Glomerular endothelial cell (primary cell): ENCODE measurements at places on chromosomes 2 and 18.
A peak's percentile ranks its signal among the peaks of the same experiment; 100 is the strongest.

DNA sequence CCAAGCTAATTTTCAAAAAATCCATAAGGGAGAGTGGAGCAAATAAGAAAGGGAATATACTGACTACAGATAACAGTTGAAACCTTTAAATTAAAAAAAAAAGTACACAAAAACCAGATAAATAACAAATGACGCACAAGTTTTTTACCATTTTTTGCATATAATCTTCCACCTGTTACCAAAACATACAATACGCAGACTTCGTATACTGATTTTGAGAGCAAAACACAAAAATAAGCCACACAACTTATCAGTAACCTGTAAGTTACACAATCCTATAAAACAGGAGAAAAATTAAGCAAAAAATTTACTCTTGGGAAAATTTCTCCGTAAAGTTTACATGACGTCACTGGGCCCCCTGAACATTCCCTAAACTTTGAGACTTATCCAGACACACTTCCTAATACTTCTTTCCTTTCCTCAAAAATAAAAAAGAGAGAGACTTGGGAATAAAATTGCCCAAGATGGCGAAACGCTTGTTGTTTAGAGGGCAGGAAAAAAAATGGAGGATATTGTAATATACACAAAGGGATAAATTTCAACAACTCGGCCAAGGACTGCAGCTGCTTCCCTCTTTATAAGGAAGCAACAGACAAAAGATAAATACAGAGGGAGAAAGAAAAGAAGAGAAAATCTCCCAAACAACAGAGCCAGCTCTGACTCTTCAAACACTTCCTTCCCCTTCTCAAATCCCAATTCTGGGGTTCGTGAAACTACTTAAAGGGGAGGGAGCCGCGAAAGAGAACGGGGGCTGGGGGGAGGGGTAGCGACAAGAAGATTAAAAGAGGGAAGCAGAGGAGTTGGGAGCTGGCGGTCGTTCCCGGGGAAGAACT is 1.6 kb downstream of the BAZ2B start:
- peak; percentile 57 for DNase-seq

DNA sequence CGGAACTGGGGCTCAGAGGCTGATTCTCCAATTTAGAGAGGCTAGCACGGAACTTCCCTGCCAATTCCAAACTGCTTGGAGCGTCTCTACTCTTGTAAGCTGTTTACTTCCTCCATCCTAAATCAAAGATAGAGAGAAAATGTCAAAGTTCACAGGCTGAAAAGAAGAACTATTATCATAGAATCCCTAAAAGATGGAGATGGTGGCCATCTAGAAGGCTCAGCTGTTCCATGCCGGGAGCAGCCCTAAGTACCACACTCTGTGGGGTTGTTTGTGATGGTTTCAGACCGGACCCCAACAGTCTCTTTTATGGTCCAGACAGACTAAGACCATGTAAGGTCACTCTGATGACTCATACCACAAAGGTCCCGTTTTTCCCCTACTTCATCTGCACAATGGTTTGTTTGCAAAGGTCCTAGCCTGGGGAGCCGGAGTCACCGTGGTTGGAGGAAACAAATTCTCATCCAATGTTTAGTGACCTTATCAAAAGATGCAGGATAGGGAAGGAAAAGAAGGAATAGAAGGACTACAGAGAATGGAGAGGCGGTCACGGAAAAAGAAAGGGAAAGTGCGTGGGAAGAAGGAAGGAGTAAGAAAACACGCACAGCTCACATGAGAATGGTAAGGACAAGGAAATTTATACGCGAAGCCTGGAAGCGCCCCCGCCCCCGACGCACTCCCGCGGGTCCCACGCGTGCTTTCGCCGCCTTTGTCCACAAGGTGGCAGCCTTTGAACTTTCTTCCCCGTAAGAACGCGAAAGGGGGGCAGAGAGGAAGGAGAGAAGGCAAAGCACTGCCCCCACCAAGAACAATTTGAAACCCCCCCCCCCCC is 453 bp upstream of the ANTXR1 start:
- no peak for DNase-seq

DNA sequence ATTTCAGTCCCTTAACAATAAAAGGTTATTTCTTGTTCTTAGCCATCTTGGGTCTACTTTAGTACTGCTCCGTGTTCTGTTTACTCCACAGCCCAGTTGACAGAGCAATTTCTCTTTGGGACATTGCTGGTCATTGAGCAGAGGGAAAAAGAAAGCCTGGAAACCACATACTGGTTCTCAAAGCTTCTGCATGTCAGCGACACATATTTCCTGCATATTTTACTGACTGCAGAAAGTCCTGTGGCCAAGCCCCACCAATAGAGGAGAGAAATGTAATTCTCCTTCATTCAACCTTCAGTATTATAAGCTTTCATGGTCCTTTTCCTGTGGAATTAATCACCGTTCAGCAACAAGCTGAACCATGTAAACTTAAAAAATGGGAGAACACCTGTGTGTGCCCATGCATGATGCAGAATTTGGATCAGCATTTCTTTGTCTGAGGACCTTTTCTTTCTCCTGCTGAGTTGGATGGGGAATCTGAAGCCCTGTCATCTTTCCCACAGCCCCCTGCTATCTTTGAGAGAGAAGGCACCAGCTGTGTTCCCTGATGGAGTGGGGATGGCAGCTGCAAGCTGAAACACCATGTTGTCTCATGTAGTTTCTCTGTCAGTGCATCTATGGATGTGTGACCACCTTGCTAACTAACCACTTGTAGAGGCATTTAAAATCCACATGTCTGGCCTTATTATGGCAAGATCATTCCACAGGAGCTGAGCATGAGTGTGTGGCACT is 431.6 kb downstream of the MEIS1 start:
- DNase-seq = no peak

GRCh38 chr2:76567478-76567877 is 856.8 kb upstream of the GCFC2 start:
- no peak for DNase-seq

- no peak for DNase-seq
Measured at GRCh38 chr18:56475250-56475649, 163.1 kb downstream of the TXNL1 start.

DNA sequence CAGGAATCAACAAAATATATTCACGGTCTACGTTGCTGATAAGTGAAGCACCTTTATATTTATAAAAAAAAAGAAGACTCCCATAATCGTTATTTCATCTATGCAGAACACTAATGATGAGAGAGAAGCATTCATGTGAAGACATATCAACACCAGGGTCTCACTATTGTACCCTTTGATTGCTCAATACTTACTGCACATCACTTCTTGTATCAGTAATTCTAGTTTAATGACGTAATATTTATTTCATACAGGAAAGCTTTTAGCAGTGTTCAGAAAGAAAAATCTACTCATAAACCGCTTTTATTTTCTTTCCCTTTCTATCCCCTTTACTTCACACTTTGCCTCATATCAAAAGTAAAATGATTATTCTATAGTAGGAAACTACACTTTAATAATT is 30.7 kb downstream of the CCDC141 start:
- no peak for DNase-seq

DNA sequence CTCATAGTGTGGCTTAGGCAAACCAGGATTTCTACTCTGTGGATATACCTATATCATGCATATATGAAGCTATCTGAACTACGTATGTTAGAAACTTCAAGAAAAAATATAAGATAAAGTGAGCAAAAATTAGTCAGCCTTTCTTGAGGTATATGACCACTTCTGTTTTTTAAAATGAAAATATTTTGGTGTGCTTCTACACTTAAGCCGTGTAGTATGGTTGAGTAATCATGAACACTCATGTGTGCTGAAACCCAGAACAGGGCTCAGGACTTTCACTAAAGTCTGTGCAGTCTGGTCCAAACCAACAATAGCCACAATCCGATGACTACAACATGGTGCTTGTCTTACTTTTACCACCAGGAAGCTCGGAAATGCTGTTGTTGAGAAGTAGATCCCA is 48.9 kb upstream of the TMEM177 start:
- DNase-seq = no peak

- DNase-seq = no peak
Measured at GRCh38 chr2:155357172-155357571, 658.7 kb downstream of the KCNJ3 start.

GRCh38 chr2:241257419-241258032 is 57.9 kb downstream of the HDLBP start:
- no peak for DNase-seq

GRCh38 chr2:216257089-216257488 is 115.2 kb downstream of the MARCHF4 start:
- no peak for DNase-seq

- DNase-seq = peak; percentile 29
Measured at GRCh38 chr2:193837111-193837738, 1642.5 kb upstream of the TMEFF2 start.

DNA sequence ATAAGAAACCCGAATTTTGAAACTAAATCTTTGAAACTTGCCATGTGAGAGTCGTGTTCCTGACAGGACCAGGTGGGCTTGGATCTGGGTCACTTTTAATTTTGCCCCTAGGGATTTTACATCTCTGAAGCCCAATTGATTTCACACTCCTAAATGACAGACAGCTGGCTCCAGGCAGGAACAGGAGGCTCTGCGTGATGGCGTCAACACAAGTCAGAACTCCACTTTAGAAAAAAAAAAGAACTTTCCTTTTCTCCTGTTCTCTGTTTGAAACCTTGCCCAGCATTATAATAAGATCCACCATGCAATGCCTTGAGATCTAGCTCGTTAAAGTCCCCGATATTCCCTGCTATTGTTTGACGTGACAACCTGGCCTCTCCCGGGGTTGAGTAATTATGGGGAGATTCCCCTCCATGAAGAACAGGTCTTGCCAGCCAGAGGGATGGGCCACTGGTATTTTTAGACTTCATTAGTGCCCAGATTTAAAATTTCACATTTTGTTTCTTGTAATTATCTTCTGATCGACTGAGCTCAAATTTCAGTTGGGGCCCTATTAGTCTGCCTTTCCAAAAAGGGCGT is 260.3 kb downstream of the KLHL29 start:
- DNase-seq = no peak

- DNase-seq = no peak
Measured at GRCh38 chr2:223762853-223763252, 74.5 kb downstream of the AP1S3 start.

DNA sequence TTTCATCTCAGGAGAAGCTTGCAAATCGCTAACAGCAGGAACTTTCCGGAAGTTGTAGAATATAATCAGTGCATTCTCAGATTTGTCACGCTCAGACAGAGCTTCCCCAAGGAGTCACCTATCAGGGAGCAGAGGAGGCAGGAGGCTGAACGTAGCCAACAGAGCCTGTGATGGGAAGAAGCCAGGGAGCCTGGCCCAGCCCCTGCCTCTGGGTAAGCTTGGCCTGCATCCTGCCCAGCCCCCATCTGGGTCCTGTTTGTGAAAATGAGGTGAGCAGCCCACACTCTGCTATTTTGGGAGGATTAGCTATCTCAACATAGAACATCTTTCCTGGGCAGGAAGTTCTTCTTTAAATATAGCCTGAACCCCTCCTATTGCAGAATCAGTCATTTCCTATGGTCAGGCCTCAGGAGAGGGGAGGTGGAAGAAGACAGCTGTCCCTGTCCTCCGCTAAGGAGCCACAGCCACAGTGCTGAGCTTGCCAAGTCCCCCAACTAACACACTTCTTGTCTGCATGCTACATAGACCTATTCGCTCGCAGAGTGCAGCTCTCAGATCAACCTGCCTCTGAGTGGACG is 19.2 kb upstream of the PKDCC start:
- DNase-seq = no peak

DNA sequence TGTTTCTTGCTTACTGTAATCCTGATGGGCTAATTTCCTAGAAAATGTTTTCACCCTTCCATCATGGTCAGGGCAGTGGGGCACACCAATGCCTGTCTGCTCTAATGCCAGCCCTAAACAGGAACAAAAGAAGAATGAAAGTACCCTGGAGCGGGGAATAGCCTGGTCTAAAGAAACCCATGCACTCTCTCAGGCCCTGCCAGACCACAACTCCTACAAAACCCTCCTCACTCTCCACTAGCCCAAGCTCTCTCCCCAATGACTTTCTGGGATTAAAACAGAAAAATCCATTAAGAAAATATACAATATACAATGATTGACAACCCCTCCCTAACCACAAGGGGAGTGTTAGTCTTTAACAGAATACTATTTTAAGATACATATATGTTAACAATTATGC is 67.6 kb downstream of the AAK1 start:
- DNase-seq = no peak

- DNase-seq = peak; percentile 31
Measured at GRCh38 chr2:178478439-178479274, at the start of gene FKBP7. Gene FKBP7, minus strand, starts transcription at chr2:178478600. Its CDS starts 101 bp downstream, at chr2:178478499.

DNA sequence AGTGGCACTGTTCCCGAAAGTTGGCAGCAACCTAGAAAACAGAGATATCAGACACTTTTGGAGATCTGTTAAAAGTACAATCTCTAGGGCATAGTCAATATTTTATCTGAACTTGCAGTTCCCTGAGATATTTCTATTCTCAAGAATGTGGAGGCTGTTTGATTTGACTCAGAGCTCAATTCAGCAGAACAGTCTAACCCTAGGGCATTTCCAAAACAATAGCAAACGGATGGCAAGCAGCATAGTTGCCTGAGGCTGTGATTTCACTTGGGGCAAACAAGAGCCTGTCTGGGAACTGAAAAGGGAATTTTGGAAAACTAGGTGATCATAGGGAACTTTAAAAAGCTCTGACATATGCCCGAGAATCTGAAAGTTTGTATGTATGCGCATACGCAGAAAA is 772.8 kb upstream of the LRRTM1 start:
- DNase-seq = no peak

DNA sequence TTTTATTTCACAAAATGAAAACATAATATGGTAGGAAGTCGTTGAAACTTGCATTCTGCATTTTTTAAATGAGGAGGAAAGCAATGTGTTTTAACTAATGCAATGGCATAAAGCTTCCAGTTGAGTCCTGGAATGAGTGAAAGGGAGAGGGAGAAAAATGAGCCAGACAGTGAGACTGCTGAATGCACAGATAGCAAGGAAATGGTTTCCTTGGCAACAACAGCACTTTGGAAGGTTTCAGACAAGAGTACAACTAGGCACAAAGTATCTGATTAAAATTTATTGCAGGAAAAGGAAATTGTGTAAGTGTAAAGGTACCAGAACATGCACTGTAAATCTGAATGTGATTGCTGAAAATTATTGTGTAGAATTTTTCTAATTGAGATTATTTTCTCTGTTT is 320.1 kb upstream of the KYNU start:
- no peak for DNase-seq

DNA sequence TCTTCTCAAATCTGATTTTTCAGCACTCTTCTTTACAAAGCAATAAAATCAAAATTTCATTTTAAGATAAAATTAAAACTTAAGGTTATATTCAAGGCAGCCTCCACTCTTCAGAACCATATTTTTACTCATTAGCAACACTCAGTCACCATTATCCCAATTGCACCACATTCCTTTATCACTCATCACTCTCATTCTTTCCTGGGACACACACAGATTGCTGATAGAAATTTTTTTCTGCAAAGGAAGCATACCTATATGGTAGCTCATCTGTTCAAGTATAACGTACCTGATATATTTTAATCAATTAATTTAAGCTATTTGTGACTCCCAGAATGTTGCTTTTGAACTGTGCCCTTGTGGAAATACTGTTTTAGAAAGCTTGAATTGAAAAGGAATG is 1559.3 kb upstream of the ZEB2 start:
- DNase-seq = no peak
